ENCODE measurements at places on chromosomes 4 and X.
A peak's percentile ranks its signal among the peaks of the same experiment; 100 is the strongest.

DNA sequence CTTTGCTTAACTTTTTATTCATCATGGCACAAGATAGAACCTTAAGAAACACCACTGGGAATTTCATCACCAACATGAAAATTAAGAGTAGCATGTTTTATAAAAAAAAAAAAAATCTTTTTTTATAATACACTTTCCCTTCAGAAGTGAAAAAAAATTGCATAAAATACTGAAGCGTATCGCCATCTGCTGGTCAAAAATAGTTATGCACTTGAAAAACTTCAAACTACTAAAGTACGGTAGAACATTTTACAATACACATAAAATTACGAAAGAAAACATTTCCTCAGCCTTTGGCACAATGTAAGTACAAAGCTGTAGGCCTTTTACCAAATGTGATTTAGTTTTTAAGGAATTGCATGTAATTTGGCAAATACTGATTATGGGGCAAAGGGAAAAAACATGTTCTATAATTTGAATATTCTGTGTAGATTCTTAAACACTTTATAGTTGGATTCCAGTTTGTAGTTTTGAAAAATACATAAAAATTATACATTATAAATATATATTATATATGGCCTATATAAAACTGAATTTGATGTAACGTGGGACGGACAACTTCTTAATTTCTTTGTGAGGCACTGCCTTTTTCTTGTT is 26.5 kb downstream of the HCCS start:
- no peak for DNase-seq

DNA sequence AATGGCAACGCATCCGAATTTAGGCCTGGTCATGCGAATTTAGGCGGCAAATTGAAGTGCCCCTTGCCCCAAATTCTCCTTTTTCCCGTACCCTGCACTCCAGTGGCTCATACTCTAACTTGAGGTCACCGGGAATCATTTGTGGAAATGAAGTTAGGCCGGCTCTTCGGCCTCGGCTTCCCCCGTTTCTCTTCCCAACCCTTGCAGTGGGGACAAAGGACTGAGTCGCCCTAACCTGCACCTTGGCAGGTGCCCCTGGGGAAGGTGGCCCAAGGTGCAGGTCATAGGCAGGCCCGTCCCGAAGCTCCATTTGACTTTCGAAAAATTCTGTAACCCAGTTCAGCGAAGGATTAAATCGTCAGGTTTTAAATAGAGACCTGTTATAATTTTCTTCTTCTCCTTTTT is 811 bp downstream of the SRD5A3 start:
- no peak for DNase-seq

GRCh38 chrX:149871940-149872339 is 9.0 kb upstream of the MAGEA8 start:
- DNase-seq: no peak

GRCh38 chrX:40176351-40177116 is 78.8 kb upstream of the BCOR start:
- DNase-seq: peak; percentile 28

DNA sequence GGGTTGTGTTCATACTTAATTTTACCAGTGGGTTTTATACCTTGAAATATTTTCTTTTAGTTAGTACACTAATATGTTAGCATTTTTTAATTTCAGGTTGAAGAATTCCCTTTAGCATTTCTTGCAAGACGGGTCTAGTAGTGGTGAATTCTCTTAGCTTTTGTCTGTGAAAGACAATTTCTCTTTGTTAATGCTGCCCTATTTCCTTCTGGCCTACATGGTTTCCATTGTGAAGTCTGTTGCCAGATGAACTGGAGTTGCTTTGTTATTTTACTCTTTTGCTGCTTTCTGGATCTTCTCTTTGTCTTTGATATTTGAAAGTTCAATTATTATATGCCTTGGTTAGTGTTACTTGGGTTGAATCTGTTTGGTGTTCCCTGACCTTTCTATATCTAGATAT is 25.0 kb upstream of the MTHFD2L start:
- DNase-seq: no peak

- DNase-seq: no peak
Measured at GRCh38 chrX:27976284-27976683, 5.0 kb downstream of the DCAF8L1 start.

Measured in NCI-H774 (cell line).